ENCODE measurements at places on chromosomes 13 and 19.

DNA sequence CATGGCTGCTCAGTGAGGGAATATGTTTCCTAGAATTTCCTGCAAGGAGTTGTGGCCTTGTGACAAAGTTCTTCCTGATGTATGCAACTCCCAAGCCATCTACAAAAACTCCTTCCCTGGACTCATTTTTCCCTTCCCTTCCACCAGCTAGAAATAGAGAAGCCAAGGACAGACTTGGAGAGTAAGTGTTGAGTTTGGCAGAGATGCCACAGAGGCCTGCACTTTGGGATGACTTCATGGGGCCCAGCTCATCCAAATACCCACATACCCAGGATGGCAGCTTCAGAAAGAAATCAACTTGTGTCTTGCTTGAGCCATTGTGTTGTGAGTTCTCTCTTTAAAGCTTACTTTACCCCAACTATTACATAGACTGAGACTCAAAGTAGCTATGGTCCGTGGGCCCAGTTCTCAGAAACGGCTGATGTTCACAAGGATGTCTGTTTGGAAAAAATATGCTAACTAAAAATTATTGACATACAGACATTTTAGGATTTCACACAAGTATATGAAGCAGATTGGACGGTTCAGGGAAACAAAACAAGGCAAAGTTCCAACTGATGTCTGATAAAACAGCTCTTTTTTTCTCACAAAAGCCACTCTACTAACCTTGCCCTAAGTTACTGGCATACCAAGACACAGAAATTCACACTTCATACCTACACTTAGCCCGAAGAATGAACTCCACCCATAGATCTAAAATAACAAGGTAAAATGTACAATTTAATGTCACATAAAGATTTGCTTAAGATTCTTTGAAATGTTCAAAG lies 107.9 kb downstream of the NALCN start:
- no peak for DNase-seq

DNA sequence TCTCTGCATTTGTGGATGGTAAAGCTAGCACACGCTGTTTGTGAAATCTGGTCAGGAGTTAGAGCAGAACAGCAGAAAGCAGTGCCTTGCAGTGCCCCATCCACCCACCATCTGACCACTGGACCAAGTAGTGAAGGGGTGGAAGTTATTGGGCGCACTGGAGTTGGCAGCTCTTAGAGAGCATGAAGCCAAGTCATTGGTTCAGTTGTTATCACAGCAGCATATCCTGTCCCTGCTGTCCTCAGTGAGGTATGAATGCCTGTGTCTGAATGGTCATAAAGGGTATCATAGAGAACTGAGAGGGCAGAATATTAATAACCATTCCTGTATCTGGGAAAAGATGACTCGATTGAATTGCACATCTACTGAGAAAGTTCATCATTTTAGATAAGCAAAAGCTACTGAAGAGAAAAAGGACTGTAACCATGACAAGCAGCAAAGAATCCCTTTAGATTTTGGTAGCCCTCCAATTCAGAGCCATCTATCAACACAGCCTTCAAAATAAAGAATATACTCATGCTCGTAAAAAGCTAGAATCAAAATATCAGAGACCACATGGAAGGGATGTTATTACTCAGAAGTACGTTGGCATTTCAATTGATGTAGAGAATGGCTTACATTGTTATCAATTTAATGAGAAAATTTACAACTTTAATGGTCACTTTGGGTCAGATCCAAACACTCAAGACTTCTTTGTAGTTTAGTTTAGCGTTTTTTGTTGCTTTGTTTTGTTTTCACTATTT lies 919.0 kb downstream of the EFNB2 start:
- no peak for DNase-seq

DNA sequence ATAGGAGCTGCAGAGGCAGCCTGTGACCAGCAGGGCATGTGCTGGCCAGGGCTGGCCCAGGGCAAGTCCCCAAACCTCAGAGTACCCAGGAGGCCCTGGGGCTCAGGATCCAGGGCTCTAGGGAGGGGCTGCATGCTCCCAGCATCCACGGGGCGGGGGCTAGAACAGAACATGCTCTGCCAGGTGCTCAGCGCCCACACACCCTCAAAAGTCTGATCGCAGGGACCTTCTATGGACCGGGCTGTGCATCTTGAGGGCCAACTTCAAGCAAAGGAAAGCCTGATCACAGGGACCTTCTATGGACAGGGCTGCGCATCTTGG lies 33.5 kb downstream of the ELL start:
- no peak for DNase-seq

- no peak for DNase-seq
Measured at GRCh38 chr19:47537493-47537892, 22.6 kb upstream of the NAPA start.

- no peak for DNase-seq
Measured at GRCh38 chr13:20702915-20703779, at the start of gene IL17D. Gene IL17D (plus strand): TSS chr13:20703699. CDS start chr13:20704002, 303 bp downstream.

- DNase-seq, result no peak
Measured at GRCh38 chr13:39811696-39812095, 156.2 kb downstream of the COG6 start.

GRCh38 chr13:20175907-20176652 lies 15.2 kb upstream of the GJA3 start:
- DNase-seq, result no peak

- DNase-seq, result no peak
Measured at GRCh38 chr13:103521532-103521931, 455.3 kb upstream of the SLC10A2 start.

GRCh38 chr13:94415500-94416237 lies 63.8 kb downstream of the DCT start:
- no peak for DNase-seq

- DNase-seq, result no peak
Measured at GRCh38 chr13:75607447-75607846, 28.7 kb upstream of the LMO7 start.

GRCh38 chr13:79228972-79229371 lies 177.1 kb downstream of the RBM26 start:
- no peak for DNase-seq

DNA sequence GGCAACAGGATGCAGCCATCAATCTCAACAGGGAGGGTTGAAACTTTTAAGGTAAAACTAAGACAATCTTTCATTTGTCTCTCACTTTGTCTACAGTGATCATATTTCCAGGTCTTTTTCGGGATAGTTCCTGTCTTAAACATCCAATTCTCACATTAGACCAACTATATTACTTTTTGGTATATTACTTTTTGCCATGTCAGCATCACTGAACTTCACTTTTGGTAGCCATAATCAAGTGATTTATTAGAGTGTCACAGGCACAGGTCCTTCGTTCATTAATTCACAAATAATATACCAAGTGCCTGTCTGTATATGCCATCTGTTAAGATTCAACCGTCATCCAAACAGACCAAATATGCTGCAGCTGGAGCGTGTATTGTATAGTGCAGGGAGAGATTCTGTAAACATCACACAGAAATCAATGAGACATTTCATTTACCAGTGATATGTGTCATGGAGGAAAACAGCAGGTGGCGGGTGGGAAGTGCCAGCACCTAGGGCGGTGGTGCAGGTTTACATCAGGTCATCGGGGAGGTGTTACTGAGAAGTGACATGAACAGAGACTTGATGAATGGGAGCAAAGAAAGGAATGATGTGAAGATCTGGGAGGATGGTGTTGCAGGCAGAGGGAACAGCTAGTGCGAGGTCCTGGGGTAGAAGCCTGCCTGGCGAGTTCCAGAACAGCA lies 24.9 kb downstream of the ARHGEF7 start:
- DNase-seq, result no peak

GRCh38 chr13:112605531-112605990 lies 17.6 kb upstream of the TUBGCP3 start:
- no peak for DNase-seq

DNA sequence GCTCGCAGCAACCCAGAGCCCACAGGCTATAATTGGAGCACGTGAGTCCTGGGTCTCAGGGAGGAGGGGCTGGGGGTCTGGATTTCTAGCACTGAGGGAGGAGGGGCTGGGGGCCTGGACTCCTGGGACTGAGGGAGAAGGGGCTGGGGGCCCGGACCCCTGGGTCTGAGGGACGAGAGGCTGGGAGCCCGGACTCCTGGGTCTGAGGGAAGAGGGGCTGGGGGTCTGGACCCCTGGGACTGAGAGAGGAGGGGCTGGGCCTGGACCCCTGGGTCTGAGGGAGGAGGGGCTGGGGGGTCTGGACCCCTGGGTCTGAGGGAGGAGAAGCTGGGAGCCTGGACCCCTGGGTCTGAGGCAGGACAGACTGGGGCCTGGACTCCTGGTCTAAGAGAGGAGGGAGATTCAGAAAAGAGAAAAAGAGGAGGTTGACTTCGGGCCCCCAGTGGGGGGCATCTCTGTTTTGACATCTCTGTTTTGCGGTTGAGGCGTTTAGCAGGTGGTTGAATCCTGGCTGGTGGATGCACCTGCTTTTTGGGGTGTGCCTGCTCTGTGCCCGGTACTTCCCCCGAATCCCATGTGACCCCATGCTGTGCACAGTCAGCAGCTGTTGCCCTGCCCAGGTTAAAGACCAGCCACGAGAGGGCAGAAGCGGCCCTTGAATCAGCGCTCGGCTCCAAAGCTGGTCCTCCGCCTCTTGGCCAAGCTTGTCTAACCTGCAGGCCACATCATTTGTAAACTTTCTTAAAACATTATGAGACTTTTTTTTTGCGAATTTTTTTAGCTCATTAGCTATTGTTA lies 10.5 kb downstream of the PVR start:
- DNase-seq, result no peak

DNA sequence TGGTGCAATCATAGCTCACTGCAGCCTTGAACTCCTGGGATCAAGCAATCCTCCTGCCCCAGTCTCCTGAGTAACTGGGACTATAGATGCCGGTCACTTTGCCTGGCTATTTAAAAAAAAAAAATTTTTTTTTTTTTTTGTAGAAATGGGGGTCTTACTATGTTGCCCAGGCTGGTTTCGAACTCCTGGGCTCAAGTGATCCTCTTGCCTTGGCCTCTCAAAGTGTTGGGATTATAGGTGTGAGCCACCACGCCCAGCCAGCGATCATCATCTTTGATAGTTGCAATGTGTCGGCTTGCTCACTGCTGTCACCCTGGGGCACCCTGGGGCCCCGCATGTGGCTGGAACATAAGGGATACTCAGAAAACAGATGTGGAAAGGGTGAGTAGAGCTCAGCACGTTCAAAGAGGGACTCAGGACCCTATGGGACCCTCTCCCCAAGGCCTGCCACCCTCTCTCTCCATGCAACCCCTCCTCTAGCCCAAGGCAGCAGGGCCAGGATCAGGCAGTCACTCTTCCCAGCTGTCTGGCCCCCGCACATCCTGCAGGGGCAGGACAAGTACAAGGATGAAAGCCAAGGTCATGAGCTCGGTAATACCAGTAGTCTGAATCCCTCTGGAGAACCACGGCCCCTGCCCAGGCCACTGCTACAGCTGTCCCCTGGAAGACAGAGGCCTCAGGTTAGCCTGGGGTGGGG lies 6.5 kb upstream of the CCL25 start:
- DNase-seq, result no peak

DNA sequence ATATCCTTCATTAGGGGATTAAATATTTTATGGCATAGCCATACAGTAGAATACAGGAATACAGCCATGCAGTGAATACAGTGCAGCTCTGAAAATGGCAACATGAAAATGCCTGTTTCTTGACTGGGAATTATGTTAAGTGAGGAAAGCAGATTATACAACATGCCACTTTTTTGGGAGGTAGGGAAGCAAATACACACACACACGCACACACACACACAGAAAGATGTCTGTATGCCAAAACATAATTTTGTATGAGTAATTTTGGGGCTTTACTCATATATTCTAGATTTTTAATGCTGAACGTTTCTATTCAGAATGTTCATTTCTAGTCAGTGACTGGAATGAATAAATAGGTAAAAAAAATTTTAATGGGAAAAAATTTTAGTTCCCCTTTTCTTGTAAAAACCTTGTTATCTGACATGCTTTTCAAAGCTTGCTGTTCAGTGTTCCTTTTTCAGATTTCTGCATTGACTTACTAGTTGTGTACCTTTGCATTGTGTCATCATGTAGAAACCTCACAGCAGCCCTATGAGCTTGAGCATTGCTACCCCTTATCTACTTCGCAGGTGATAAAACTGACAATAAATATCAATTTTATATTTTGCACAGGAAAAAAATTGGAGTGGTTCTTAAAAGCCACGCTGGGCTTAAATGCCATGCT lies 7.8 kb downstream of the GPR183 start:
- no peak for DNase-seq

DNA sequence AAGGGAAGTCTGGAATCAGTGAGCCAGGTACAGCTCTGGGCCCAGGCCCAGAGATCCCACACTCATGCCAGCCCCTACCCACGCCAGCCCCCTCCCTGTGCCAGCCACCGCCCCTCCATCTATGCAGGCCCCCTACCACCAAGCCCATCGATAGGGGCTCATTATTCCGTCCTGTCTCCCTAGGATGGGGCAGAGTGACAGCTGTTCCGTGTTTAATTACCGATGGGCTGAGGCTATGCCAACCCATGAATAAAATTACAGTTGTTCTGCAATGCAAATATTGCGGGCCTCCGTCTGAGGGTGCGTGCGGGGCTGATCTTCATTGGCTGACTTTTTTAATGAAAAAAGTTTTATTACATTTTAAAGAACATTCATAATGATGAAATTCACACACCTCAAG lies 35.6 kb upstream of the PEPD start:
- DNase-seq, result no peak

DNA sequence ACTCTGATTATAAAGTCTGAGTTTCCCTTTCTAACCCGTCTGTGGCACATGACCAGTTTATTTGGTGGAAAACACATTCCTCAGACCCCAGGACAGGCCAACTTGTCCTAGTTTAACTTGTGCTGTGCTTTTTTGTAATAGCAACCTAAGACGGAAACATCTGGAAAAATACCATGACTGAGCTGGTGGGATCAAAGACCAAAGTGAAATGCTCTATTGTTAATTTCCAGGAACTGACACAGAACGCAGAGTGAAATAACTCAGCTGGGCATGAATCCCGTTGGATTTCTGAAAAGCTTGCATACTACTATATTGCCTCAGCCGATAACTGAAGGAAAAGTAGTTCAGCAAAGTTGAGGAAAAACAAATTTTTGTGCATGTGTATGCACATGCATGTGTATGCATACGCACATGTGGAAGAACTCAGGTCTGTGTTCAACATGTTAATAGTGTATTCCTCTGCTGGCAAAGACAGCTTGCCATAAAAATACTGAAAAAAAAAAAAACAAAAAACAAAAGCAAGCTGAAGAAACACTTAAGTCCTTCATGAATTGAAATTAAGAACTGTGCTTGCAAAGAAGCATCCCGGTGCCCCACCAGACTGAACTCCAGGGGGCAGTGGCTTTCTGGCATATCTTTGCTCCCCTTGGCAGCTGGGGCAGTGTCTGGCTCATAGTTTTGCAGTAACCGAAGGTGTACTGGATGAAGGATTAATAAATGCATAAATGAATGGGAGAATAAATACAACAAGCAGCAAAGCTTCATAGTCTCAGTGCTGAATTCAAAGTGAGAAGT lies 187.8 kb downstream of the LHFPL6 start:
- DNase-seq, result no peak

- DNase-seq, result no peak
Measured at GRCh38 chr13:29801102-29801501, 49.3 kb downstream of the UBL3 start.

GRCh38 chr19:11069561-11069960 lies 19.7 kb upstream of the LDLR start:
- no peak for DNase-seq

GRCh38 chr13:48828962-48829411 lies 146.7 kb upstream of the FNDC3A start:
- no peak for DNase-seq

Measured in hematopoietic multipotent progenitor cell treated with erythropoietin and hydrocortisone succinate and interleukin-3 and kit ligand, for 17 days (in vitro differentiated cells).